H7 (cell line): ENCODE measurements at places on chromosomes 4 and X. TPM values are rescaled to one million over a fixed set of nuclear protein-coding genes. Genes with fewer than 3 reads are reported as not detected.

Gene TBL1X
- total RNA-seq, result 45.7 and 57.0 TPM in 2 replicates

Gene CFI
- not detected in 2 replicates for total RNA-seq

Gene TMSB15C
- total RNA-seq, result 3.5 and 5.2 TPM in 2 replicates

Gene ARMCX1
- total RNA-seq, result 27.0 and 33.0 TPM in 2 replicates

Gene EPGN
- total RNA-seq, result not detected in 2 replicates

Gene CXCL11
- total RNA-seq, result not detected in 2 replicates

Gene OCRL
- 22.4 and 27.1 TPM in 2 replicates for total RNA-seq

Gene MAP7D2
- 0.07 and 0.45 TPM in 2 replicates for total RNA-seq

Gene IL2RG
- not detected in 2 replicates for total RNA-seq

Gene BBS12
- total RNA-seq, result 2.3 and 2.4 TPM in 2 replicates

Gene MAGEB2
- 0.35 and 1.0 TPM in 2 replicates for total RNA-seq

Gene ETDA
- total RNA-seq, result not detected in 2 replicates

Gene SOX3
- total RNA-seq, result 3.9 and 6.8 TPM in 2 replicates

Gene SCFD2
- 13.5 and 16.9 TPM in 2 replicates for total RNA-seq

Gene GPM6B
- 205 and 225 TPM in 2 replicates for total RNA-seq

Gene COL25A1
- total RNA-seq, result 2.1 and 2.5 TPM in 2 replicates

Gene DNAJB14
- total RNA-seq, result 15.2 and 21.4 TPM in 2 replicates

Gene CBR4
- 16.8 and 27.1 TPM in 2 replicates for total RNA-seq

Gene BEND4
- 5.2 and 8.8 TPM in 2 replicates for total RNA-seq

Gene SPATA4
- not detected in 2 replicates for total RNA-seq

Gene ATP1B4
- not detected in 2 replicates for total RNA-seq

Gene DSPP
- total RNA-seq, result not detected in 2 replicates

Gene TBX22
- total RNA-seq, result 0.74 and 1.3 TPM in 2 replicates

Gene CTAG2
- total RNA-seq, result not detected in 2 replicates

Gene SMPX
- 1.9 TPM in 1 of 2 replicates, not detected in the other for total RNA-seq

Gene FGA
- not detected in 2 replicates for total RNA-seq

Gene UGT2B7
- not detected in 2 replicates for total RNA-seq

Gene GPR101
- not detected in 2 replicates for total RNA-seq
